ENCODE measurements at places on chromosomes 3 and 15.

- DNase-seq = no peak
Measured at GRCh38 chr3:182710557-182711157, 82.6 kb upstream of the ATP11B start.

- no peak for DNase-seq
Measured at GRCh38 chr3:112413074-112413473, 80.1 kb downstream of the CD200 start.

- peak; percentile 72 for DNase-seq
Measured at GRCh38 chr15:34716111-34716510, 38.7 kb downstream of the GJD2 start.

DNA sequence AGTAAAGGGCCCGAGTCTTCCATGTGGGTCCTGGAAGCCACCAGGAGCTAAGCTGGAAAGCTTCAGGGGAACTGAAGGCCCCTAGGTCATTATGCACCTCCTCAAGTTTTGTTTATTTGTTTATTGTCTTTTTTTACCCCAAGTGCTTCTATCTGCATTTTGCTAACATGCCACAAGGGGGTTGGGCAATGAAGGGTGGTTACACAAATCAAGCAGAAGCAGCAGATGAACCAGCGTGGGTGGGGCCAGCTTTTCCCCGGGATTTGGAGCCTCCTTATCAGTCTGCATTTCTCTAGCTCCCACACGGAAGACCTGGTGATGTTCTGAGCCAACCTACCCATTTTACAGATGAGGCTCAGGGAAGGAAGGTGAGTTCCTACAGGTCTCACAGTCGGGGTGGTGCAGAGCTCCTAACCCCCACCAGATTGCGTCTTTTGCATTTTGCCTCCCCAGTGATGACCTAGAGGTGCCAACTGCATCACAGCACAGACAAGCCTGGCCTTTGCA is 16.8 kb downstream of the TMC3 start:
- DNase-seq = no peak

GRCh38 chr3:16844791-16845190 is 40.0 kb upstream of the PLCL2 start:
- DNase-seq = no peak

- no peak for DNase-seq
Measured at GRCh38 chr3:112273536-112273935, 20.5 kb downstream of the SLC9C1 start.

DNA sequence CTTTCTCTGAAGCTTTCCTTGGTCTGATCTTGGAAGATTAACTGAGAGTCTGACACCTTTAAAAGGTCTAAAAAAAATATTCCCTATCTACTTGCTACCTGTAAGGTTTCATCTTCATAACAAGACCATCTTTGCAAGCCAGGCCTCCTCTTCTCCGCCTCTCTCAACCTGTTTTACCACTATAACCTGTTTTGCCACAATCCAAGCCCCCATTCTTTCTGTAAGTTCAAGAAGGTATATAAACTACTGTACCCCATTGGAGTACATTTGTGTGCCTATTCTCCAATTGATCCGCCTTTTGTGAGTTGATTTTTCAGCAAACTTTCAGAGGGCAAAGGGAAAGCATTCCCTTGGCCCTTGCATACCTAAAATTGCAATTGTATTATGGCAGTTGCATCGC is 319.3 kb upstream of the NECTIN3 start:
- no peak for DNase-seq

GRCh38 chr3:196684548-196685407 is 27.3 kb downstream of the CEP19 start:
- no peak for DNase-seq

DNA sequence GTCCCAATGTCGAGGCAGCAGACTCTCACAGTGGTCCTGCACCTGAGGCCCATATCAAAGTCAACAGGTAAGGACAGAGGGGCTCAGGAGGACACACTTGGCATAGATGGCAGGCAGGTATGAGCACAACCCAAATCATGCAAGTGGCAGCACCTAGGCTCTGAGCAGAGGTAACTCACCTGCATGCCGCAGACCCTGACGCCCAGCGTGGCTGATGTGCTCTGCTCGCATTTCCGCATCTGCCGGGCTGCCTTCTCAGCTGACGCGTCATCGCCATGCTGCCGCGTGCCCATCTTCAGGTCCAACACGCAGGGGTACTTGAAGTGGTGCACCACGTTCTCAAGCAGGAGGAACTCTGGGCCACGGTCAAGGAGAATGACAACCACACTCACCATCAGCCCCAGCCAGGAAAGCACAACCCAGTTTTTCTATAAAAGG is 4.2 kb upstream of the GMPPB start:
- no peak for DNase-seq

DNA sequence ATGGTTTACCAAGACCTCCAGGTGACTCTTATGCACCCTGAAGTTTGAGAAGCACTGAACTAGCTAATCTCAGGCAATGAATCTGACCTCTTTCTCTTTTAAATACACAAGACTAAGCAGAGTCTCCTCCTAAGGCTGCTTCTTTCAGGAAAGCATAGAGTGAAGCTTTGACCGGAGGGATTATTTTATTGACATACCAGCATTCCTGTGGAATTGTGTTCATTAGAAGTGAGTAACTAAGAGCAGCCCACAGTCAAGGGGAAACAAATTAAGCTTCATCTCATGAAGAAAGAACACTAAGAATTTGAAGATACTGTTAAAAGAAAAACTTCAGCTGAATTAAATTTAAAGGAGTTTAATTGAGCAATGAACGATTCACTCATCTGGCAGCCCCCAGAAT is 963.5 kb downstream of the NTRK3 start:
- no peak for DNase-seq

- DNase-seq = no peak
Measured at GRCh38 chr3:123648696-123649405, 64.0 kb upstream of the HACD2 start.

- DNase-seq = no peak
Measured at GRCh38 chr15:51917493-51917892, 54.1 kb downstream of the LEO1 start.

GRCh38 chr3:123693584-123694190 is 108.8 kb upstream of the HACD2 start:
- DNase-seq = no peak

DNA sequence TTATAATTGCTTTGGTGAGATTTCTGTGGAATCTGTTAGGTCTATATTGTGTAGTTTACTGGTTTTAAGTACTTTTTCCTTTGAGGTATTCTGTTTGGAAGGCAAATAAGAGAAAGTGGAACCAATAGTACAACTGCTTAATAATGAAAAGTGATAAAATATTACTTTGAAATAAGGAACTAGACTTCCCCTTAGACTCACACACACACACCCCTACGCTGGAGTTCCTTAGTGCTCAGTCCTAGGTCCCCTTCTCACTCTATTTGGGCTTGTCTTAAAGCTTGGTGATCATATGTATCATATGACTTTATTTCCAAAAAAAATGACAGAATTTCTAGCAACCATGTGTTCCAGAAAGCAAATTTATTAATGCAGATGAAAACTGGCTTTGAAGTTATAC is 494.0 kb upstream of the TGFBR2 start:
- no peak for DNase-seq

GRCh38 chr15:85094685-85095084 is 113.0 kb downstream of the PDE8A start:
- DNase-seq = no peak

- DNase-seq = no peak
Measured at GRCh38 chr3:117743993-117744392, 1034.4 kb downstream of the TUSC7 start.

GRCh38 chr3:30764281-30764680 is 130.2 kb downstream of the GADL1 start:
- no peak for DNase-seq

DNA sequence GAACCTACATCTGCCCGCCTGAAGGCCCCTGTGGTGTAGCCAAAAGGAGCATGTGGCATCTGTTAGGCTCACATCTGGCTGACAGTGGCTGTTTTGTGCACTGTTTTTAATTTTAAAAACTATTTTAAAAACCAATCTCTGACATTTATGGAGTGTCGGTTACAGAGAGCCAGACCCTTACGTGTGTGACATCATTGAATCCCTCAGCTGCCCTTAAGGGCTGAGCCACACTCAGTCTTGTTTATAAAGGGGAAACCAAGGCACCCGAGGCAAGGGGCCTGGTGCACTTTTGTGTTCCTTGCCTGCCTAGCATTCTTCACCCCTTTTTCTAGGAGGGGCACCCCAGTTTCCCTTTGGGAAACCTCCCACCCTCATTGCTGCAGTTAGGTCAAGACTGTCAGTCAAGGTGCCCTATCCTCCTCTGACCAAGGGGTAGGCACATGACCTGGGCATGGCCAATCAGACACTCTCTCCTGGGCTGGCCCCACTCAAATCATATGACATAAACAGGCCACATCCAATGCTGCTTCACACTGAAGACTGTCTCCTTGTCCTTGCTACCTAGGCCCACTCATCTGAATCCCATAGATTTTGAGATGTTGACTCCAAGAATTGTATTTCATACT is 105.3 kb downstream of the LSM3 start:
- DNase-seq = no peak

DNA sequence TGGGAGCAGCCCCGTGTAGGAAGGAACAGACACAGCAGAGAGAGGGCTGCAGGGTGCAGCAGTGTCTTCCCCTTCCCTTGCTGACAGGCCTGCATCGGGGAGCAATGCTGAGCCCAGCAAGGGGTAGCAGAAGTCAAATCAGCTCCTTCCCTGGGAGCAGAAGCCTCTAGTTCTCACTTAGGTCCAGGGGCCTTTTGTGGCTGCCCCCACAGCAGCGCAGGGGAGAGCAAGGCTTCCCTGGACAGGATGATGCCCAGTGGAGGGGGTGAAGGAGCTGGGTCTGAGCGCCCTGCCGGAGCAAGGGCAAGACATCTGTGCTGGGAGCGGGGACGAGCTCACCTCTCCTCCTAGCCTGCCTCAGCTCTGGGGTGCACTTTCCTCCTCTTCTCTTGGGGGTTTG is 827 bp downstream of the PLCB2 start:
- DNase-seq = no peak

GRCh38 chr3:14730703-14731382 is 55.9 kb downstream of the C3orf20 start:
- no peak for DNase-seq

All from Right ventricle myocardium inferior (tissue), 1 donor.